RWPE2 (cell line): ENCODE measurements at places on chromosomes 5 and 9.

DNA sequence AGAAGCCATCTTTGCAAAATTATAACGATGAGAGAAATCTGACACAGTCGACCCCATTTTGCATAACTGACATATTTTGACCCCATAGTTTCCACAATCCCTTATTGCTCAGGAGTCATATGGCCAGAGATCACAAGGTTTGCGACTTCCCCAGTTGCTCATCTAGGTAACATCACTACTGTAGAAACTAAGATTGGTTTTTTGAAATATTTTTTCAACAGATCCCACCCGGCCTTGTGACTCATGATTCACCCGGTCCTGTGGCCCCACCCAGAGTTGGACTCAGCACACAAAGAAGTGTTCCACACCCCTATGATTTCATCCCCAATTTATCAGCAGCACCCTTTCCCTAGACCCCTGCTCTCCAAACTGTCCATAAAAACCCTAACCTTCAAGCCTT lies 50.2 kb downstream of the TIMD4 start:
- no peak for DNase-seq

DNA sequence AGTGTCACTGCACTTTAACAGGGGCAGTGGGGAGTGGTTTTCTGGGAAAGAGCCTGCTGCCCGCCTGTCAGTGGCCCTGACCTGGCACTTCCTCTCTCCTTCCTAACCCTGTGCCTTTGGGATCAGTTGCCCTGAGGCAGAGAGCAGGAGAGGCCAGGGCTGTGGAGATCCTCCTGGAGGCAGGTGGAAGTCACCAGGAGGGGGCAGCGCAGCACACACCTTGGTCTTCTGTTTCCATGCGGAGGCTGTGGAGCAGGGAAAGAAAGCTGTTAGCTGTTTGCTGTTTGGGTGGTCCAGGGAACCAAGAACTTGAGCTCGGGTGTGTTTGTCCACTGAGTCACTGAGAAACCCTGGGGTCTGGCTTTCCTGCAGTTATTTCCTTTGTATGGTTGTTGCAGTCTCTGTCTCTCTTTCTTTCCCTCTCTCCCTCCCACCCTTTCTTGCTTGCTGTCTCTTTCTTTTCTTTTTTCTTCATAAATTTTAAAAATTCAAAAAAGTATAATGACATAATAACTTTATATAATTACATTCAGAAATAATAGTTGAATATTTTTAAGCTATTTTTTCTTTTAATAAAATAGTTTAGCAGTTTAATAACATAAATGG lies 28.1 kb downstream of the NTRK2 start:
- peak; percentile 66 for DNase-seq

DNA sequence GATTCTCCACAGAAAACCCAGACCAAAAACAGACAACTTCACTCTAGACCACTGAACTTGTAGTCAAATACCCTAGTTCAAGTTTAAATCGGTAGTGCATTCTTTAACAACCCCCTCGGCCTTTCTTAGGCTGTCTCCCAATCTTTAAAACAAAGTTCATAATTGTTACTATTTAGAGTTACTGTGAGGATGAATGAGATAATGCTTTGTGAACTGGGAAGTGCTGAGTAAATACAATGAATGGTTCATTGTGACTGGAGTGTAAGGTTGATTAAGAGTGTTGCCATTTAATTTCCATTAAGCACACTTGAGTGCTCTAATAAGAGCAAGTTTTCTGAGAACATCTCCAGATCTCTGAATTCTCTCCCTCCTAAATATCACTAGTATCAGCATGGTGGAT lies 228.8 kb upstream of the PIK3R1 start:
- no peak for DNase-seq

- no peak for DNase-seq
These were observed 17.6 kb downstream of the SLCO6A1 start for GRCh38 chr5:102481054-102481715.

DNA sequence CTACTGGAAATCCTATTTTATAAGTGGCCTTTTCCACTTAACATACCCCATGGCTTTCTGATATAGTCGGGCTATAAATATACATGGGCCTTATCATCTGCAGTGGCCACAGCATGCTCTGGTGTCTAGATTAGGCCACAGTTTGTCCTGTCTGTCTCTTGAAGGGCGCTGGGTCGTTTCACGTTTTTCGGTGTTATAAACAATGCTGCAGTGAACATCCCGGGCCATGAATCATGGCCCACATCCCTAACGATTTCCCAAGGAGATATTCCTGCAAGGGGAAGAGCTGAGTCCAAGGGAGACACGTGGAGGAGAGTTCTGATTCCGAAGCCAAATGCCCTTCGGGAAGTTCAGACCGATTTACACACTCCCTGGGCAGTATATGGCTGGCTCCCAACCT lies 8.4 kb downstream of the PLPP7 start:
- DNase-seq = no peak

DNA sequence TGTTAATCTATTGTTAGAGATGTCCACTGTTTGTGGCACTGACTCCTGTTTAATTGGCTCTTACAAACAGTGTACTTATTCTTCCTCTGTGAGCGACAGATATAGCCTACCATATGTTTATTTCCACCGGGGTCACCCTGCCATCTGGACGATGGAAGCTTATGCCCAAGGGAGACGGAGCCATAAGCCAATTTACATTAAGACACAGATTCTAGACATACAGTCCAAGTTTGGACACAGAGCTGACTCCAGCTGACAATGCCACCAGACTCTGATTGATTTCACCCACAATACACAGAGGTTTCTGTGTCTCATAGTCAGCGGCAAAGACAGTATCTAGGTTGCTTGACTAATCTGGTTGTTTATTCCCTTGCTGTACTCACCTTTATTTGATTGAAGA lies 198.9 kb downstream of the ENC1 start:
- no peak for DNase-seq

DNA sequence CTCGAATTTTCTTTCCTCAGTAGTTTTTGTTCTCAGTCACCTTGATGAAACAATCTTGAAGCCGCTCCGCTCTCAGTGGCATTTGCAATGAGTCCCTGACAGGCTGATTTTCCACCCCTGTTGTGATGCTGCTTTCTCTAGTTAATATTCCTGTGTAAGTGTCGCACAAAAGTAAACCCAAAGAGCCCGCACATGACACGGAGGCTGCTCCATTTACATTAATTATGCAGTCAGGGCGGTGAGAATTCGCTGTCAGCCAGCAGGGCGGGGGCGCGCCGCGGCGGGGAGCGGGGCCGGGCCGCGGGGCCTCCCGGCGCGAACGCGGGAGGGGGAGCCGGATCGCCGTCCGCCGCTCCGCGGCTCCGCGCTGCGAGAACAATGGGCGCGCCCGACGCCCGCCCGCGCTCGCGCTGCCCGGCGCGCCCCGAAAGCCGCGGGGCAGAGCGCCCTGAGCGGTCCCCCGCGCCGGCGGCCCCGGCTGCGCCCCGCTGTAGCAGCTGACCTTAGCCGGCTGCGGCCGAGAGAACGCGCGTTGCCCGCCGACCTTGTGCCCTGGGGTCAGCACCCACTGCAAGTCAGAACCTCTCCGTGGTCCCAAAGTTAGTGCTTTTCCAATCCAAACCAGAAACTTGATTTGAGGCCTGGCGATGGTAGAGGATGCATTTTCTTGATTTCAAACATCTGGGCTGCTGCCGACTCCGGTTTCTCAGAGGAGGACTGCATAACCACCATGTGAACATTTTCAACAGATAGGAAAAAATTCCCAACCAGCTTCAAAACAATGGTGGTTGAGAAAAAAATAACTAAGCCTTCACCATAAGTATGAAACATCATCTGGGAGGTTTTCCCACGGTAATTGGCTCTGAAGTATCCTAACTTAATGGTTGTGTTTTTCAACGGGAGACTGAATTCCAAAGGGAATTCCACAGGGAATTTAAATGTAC lies 142.6 kb downstream of the PBX3 start:
- no peak for DNase-seq

- DNase-seq = no peak
These were observed 71.2 kb downstream of the UNC13B start for GRCh38 chr9:35232867-35233544.

GRCh38 chr5:135977375-135977928 lies 22.7 kb upstream of the LECT2 start:
- DNase-seq = no peak

DNA sequence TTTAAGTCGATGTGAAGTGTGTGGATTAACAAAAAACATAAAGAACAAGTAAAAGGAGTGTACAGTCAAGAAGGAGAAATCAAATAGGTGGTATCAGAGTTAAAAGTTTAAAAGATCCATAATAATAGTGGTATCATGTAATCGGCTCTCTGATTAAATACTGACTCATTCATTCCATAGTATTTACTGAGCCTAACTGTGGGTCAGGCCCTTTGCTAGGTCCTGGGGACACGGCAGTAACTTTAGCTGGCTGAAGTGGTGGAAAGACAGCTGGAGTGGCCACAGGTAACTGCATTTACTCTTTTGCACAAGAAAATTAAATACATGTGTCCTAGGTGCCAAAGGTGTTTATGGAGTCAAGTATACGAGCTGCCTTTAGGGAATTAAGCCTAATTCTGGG lies 124.0 kb downstream of the GNAQ start:
- no peak for DNase-seq

GRCh38 chr9:111412280-111412679 lies 71.9 kb downstream of the ECPAS start:
- DNase-seq = no peak

GRCh38 chr9:127293328-127293727 lies 28.8 kb downstream of the GARNL3 start:
- no peak for DNase-seq

DNA sequence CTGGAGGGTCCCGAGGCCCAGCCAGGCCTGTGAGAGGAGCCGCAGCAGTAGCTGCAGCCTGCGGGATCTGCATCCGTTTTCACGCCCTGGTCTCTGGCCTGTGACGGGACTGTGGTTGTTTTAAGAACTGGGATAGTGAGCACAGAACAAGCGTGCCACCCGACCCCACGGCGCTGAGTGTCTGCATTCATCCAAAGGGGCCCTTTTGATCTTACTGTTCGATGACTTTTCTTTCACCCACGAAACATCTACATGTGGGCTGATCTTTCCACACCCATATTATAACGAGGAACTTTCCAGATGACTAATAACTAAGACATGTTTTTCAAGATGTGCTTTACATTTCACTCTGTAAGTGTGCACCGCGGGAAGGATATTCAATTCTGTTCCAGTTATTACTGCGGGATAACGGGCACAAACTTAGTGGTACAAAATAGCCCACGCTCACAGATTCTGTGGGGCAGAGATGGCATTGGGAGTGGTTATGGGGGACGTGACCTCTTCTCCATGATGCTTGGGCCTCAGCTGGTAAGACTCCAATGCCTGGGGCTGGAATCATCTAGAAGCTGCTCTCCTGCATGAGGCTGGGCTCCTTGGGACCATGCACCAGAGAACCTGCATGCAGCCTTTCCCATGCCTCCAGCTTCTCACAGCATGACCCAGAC lies 165.0 kb downstream of the SYK start:
- DNase-seq = no peak

GRCh38 chr9:123431581-123431980 lies 75.6 kb downstream of the CRB2 start:
- no peak for DNase-seq

GRCh38 chr5:143606043-143606752 lies 202.7 kb upstream of the NR3C1 start:
- no peak for DNase-seq

DNA sequence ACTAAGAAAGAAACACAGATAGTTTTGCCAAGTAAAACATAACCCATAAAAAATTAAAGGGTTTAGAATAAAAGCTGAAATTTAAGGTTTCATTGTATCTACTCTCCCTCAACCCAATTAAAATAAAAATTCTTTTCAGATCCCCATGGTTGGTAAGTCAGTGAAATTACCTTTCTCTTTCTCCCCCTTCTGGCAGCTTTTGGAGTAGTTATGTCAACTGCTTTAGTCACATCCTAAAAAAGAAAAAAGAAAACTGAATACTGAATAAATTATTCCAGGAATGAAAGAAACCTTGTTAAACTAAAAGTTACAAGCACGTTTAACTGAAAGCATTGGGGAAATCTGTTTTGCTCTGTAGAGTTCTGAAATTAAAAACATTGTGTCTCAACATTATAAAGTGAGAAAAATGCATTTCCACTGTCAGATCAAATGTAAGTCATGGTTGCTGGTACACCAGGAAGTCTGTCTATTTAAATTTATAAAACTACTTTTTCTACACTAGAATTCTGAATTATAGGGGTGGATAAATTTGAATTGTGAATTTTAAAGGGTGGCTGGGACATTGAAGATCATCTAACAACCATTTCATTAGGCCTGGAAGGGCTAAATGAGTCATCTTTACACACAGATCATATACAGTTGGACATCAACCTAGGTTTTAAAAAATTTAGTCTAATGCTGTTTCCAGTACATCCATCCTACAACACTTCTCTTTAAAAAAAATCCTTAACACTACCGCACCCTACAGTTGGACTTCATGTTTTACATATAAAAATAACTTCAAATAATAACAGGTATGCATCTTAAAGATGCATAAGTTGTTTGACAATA lies 24.7 kb downstream of the PSIP1 start:
- no peak for DNase-seq

- no peak for DNase-seq
These were observed 60.5 kb downstream of the CTSL start for GRCh38 chr9:87786423-87786822.

DNA sequence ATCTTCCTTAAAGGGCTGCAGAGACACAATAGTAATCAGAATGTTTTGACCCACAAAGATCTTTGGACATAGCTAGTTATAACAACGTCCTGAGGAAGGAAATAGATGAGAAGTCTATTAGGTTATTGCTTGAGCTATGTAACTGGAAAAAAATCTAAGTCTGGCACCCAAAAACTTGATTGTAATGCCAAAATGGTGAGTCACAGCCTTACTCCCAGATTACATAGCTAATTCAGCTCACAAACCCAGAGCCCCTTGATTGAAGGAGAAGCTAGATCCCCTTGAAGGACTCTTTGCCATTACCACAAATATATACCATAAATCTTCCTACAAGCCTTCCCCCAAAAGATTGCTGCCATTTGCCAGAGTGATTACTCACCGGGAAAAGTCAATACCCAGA lies 341.8 kb upstream of the KIF2A start:
- DNase-seq = no peak
